Esophagus muscularis mucosa (tissue), 4 donors: ENCODE measurements at places on chromosomes 12 and 14. TPM values are rescaled to one million over a fixed set of nuclear protein-coding genes. Genes with fewer than 3 reads are reported as not detected.

DNA sequence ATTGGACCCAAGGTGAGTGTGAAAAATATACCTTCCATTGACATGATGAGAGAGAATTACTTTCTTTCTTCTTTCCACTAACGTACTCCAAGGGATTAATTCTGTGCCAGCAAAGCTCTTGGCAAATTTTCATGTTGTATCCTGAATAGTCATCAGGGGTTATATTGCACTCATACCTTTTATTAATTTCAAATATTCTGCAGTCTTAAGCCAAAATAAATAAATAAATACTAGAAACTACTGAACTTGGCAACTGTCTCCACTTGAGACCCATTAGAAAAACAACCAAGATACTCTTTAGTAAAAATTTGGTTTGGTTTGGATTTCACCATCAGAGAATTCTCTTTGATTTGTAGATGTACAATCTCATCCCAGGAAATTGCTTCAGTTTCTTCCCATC is 22.1 kb upstream of the CLEC14A start:
- no peak overlapping the region for H3K4me3 ChIP-seq
- no peaks in the 10 kb centered on the region for H3K36me3 ChIP-seq
- H3K27ac ChIP-seq: no peak overlapping the region
- no peak for DNase-seq

- no peaks in the 10 kb centered on the region for H3K27me3 ChIP-seq
- H3K36me3 ChIP-seq: no peaks in the 10 kb centered on the region
- H3K4me3 ChIP-seq: no peak overlapping the region
- DNase-seq: no peak
Measured at GRCh38 chr12:94762259-94762942, 112.0 kb upstream of the TMCC3 start.

GRCh38 chr12:52206304-52207040 is 14.7 kb upstream of the KRT80 start:
- H3K27me3 ChIP-seq: no peaks in the 10 kb centered on the region
- H3K27ac ChIP-seq: no peak overlapping the region
- no peak overlapping the region for H3K4me3 ChIP-seq
- H3K36me3 ChIP-seq: no peaks in the 10 kb centered on the region
- H3K4me1 ChIP-seq: peaks cover 29% of the 10 kb centered on the region

- H3K27me3 ChIP-seq: no peaks in the 10 kb centered on the region
- peaks cover 14% of the 10 kb centered on the region for H3K4me1 ChIP-seq
- DNase-seq: no peak
- no peak overlapping the region for H3K4me3 ChIP-seq
- H3K36me3 ChIP-seq: no peaks in the 10 kb centered on the region
Measured at GRCh38 chr12:76883151-76883550, 4.3 kb upstream of the CSRP2 start.

- peak overlapping the region; percentile 91 for H3K27ac ChIP-seq
- H3K4me3 ChIP-seq: peak overlapping the region; percentile 97
- H3K36me3 ChIP-seq: peaks cover 16% of the 10 kb centered on the region
- peaks cover 12% of the 10 kb centered on the region for H3K4me1 ChIP-seq
Measured at GRCh38 chr12:104064842-104065427, 604 bp downstream of the HCFC2 start.

DNA sequence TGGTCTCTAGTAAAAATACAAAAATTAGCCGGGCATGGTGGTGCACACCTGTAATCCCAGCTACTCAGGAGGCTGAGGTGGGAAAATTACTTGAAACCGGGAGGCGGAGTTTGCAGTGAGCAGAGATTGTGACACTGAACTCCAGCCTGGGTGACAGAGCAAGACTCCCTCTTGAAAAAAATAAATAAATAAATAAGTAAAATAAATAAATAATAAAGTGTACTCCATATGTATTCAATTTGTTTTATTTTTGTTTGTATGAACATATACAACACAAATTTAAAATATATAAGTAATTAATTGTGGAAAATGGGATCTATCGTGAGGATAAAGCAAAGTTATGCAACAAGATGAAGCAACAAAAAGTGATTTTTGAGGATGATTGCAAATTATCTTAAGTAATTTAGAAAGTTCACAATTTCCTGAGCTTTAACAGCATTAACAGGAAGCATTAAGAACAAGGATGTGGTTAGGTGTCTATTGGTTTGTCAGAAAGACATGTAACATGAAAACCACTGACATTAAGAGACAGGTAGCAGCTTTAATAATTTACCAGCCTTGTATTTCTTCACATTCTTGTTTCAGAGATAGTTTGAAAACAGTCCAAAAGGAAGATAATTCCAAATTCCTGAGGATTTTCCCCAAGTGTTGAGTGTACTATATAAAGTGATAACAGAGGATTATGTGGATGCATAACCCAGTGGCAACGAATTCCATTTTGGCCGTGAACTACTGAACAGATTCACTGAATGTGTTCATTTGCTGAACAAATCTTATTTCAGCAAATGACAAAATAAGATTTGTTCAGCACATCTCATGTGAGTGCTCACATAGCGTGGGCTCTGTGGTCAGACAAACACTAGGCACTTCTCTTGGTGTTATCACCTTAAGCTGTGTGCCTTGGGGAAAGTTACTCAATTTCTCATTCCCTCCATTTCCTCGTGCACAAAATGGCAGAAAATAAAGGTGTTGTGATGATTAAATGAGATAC is 68.6 kb upstream of the RESF1 start:
- DNase-seq: no peak
- H3K4me1 ChIP-seq: no peaks in the 10 kb centered on the region
- H3K27ac ChIP-seq: no peak overlapping the region
- H3K4me3 ChIP-seq: no peak overlapping the region
- H3K36me3 ChIP-seq: no peaks in the 10 kb centered on the region

- no peak overlapping the region for H3K4me3 ChIP-seq
- no peaks in the 10 kb centered on the region for H3K27me3 ChIP-seq
- DNase-seq: no peak
- peaks cover 5% of the 10 kb centered on the region for H3K36me3 ChIP-seq
Measured at GRCh38 chr14:87971010-87971409, 22.0 kb downstream of the GALC start.

The DUSP6 gene
- 88.8 TPM for total RNA-seq

The HCAR2 gene
- not detected for total RNA-seq
